Stimulated activated CD4-positive, alpha-beta T cell treated with anti-CD3 and anti-CD28 coated beads, Interleukin-1b, Interleukin-23, amount 100 ng/mL, for 1 hour (primary cell): ENCODE measurements at places on chromosomes 11 and 22.

GRCh38 chr11:75467881-75468280 lies 34.9 kb upstream of the KLHL35 start:
- DNase-seq = no peak

DNA sequence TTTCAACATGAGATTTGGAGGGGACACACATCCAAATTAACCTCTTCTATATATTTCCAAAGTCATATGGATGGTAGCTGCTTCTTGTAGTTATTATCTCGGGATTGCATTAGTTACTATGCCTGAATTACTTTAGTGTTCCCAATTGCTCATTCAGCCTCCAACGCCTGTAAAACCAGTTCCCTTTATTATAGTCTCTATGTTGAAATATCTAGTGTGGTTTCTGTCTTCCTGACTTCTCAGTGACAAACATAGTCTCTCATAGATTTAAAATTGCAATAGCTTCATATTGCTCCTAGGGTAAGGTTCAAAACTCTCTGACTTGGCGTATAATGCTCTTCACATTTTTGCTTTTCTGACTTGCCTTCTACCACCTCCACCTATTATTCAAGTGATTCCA lies 366.4 kb downstream of the CASP12 start:
- DNase-seq = no peak

DNA sequence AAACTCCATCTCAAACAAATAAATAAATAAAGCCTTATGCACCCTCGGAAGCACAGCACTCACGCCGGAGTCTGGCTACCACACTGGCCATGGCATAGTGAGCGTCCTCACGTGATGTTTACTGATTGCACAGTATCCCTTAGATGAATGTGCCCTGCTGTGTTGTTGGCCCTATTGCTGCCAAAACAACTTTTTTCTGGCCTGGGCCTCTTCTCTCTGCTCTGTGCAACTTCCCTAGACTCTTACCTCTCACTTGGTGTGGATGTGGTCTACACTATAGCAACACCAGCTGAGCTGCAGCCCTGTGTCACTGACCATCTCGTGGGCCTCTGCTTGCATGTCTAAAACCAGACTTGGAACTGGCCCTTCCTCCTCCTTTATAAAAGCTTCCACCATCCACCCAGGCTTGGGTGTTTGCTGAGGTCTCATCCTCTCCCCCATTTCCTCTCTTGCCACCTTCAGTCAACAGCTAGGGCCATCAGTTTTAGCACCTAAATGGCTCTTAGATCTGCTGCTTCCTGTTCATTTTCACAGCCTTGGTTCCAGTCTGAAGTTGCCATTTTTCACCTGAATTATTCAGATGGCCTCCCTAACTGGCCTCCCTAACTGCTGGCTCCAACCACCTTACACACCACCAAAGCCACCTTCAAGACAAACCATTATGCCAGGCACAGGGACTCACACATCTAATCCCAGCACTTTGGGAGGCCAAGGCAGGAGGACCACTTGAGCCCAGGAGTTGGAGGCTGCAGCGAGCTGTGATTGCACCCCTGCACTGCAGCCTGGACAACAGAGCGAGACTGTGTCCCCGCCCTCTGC lies 9.2 kb downstream of the ZNF74 start:
- DNase-seq = no peak

- no peak for DNase-seq
These were observed 1.3 kb upstream of the CLDN25 start for GRCh38 chr11:113778111-113778910.

GRCh38 chr11:124934862-124935547 lies 842 bp downstream of the HEPACAM start:
- DNase-seq = no peak

GRCh38 chr11:29984544-29984943 lies 32.3 kb downstream of the KCNA4 start:
- DNase-seq = no peak

DNA sequence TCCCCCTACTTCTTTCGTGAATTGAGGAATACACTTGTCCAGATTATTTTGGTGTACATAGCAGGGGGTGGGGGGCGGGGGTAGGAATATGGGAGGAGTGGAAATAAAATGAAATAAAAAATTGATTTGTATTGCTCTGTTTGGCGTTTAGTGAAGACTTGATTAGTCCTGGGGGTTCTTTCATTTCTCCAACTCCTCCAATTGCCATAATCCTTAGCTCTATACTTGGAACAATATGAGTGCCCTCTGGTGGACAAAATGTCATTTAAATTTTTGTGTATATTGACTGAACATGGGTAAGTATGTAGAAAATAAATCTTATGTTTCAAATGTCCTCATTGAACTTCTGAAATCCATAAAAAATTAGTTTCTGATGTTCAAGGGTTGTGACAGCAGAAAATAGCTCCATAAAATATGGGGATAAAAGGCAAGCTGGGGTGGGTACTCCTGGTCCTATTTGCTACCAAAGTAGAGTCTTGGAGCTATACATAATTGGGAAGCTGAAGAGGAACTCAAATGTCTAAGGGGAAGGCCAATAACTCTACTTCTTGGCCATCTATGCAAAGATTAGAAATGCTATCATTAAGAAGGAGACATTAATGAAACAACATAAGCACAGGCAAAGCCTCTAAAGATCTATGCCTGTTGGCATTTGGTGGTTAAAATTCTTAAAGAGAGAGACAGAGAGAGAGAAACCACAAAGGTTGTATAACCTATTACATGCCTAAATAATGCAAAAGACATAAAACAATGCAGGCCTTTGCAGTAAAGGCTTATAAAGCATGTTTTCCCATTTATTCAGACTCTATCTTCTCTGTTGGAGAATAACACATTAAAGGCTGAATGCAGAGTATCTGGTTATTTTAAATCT lies 421.6 kb downstream of the METTL15 start:
- DNase-seq = no peak

DNA sequence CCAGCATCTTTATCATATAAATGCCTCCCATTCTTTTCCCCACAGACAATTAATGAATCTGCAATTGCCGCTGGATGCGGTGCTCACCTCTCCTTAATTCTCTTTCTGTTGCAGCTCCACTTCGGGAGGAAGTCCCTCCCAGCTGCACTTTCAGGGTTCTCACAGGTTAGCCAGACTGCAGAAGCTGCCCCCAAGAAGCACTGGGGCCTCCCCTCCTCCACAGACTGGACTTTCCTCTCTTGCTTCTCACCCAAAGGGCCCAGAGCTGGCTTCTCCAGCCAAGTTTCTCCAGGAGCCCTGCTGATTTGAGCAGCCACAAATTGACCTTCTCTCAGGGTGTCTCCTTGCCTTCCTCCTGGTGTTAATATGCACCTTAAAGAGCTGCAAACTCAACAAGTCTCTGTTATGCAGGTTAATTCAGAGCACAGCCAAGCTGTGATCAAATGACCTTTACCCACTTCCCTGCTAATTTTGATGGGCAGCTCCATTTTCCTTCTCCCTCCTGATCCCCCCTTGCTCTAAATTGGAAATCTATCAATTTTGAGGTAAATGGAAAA lies 298.9 kb downstream of the BUD13 start:
- no peak for DNase-seq

- DNase-seq = no peak
These were observed 788 bp downstream of the DRD4 start for GRCh38 chr11:637593-638521.
